ENCODE measurements at places on chromosomes 13 and 19. TPM values are rescaled to one million over a fixed set of nuclear protein-coding genes. Genes with fewer than 3 reads are reported as not detected.

Gene SBK3
- 0.25 TPM for total RNA-seq

Gene PLIN3
- 227 TPM for total RNA-seq

Gene PPP2R1A
- 187 TPM for total RNA-seq

Gene PLVAP
- 0.09 TPM for total RNA-seq

Gene DLEU7
- total RNA-seq: under 0.01 TPM

Gene TNFSF13B
- 5.6 TPM for total RNA-seq

Gene C5AR1
- total RNA-seq: 0.09 TPM

Gene ZNF729
- not detected for total RNA-seq

Gene UPF1
- 17.7 TPM for total RNA-seq

Gene SIGLECL1
- total RNA-seq: not detected

Gene NOTCH3
- 44.4 TPM for total RNA-seq

Gene C1QTNF9
- not detected for total RNA-seq

Gene RGCC
- total RNA-seq: 1.6 TPM

Gene WDR88
- not detected for total RNA-seq

Gene CHMP2A
- total RNA-seq: 109 TPM

Gene CRTC1
- total RNA-seq: 2.4 TPM

Gene PNPLA6
- 67.8 TPM for total RNA-seq

Gene REXO1
- 13.0 TPM for total RNA-seq

Gene CLIP3
- total RNA-seq: 7.4 TPM

Gene ZNF536
- total RNA-seq: 0.33 TPM

Gene CACNA1A
- total RNA-seq: 42.8 TPM

Gene PSG7
- not detected for total RNA-seq

Gene CLEC4G
- total RNA-seq: not detected

Gene ZNF132
- total RNA-seq: 10.8 TPM

Gene LRP3
- total RNA-seq: 15.0 TPM

Gene CGB8
- not detected for total RNA-seq

Gene RFPL4A
- total RNA-seq: not detected

Gene STK24
- 64.0 TPM for total RNA-seq

Gene UGGT2
- 67.3 TPM for total RNA-seq

Gene NALCN
- total RNA-seq: 3.1 TPM

Gene ZIK1
- total RNA-seq: 4.2 TPM

Gene PSMC4
- total RNA-seq: 85.2 TPM

Gene FBXO17
- 22.9 TPM for total RNA-seq

Gene CACNG8
- 0.41 TPM for total RNA-seq

Gene C19orf38
- 0.81 TPM for total RNA-seq

Gene KL
- 0.81 TPM for total RNA-seq

Gene TTC9B
- total RNA-seq: not detected

Gene CHST8
- total RNA-seq: not detected

Gene DEDD2
- 13.5 TPM for total RNA-seq

Gene GARIN5B
- total RNA-seq: not detected

Gene CYP4F11
- total RNA-seq: not detected

Gene LRRC25
- not detected for total RNA-seq

Gene OR7C2
- total RNA-seq: not detected

Gene PLIN5
- total RNA-seq: not detected

Gene TSPAN16
- not detected for total RNA-seq

Gene POU2F2
- total RNA-seq: 0.08 TPM

Gene ACER1
- total RNA-seq: not detected

Gene ADPRHL1
- 2.8 TPM for total RNA-seq

Gene TRPM4
- 14.0 TPM for total RNA-seq

Gene KRTDAP
- not detected for total RNA-seq

All from fibroblast of the aortic adventitia (primary cell).